ENCODE measurements at places on chromosomes 3 and 15.
A peak's percentile ranks its signal among the peaks of the same experiment; 100 is the strongest.

- DNase-seq: peak; percentile 90
Measured at GRCh38 chr3:10459954-10460754, 45.2 kb downstream of the ATP2B2 start.

- DNase-seq: no peak
Measured at GRCh38 chr3:99794485-99794884, 23.2 kb upstream of the CMSS1 start.

- DNase-seq: no peak
Measured at GRCh38 chr3:13349823-13350222, 70.3 kb downstream of the NUP210 start.

DNA sequence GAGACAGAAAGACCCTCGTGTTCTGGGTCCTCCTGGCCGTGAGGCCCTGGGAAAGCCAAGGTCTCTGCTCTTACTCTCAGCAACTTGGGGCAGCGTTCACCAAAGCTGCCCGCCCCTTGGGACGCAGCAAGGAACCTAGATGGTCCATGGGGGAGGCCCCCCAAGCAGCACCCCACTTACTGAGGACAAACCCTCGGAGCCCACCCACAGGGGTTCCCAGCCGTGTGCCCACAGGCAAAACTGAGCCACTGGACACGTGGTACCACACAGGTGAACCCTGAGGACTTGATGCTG is 166.2 kb upstream of the IQSEC1 start:
- no peak for DNase-seq

DNA sequence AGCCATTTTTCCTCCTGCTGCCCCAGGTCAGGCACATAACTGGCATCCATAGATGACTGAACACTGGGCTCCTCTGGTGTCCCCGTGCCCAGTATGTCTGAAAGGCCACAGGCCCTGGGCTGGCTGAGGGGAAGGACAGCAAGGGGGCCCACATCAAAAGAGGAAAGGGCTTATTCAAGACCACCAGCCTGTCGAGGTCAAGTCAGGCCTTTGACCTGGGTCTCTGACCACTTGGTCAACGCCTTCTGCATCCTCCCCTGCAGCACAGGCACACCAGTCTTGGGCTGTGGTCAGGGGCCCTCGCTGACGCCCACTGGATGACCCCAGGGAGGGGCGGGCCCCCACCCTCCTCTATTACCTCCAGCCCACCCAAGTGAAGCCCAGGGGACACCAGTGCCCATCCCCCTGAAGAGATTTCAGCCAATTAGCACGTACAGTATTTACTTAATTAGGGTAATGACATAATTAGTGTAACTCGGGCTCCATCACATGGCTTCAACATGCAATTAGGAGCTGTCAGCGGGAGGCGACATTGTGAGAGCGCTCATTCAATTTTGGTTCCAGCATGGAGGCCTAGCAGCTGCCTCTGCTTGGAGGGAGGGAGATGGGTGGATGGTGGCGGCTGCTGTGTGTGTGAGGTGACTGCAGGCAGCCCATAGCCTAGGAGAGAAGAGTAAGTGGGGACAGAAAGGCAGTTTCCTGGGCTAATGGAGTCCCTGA is 13.5 kb upstream of the DNAH1 start:
- no peak for DNase-seq

DNA sequence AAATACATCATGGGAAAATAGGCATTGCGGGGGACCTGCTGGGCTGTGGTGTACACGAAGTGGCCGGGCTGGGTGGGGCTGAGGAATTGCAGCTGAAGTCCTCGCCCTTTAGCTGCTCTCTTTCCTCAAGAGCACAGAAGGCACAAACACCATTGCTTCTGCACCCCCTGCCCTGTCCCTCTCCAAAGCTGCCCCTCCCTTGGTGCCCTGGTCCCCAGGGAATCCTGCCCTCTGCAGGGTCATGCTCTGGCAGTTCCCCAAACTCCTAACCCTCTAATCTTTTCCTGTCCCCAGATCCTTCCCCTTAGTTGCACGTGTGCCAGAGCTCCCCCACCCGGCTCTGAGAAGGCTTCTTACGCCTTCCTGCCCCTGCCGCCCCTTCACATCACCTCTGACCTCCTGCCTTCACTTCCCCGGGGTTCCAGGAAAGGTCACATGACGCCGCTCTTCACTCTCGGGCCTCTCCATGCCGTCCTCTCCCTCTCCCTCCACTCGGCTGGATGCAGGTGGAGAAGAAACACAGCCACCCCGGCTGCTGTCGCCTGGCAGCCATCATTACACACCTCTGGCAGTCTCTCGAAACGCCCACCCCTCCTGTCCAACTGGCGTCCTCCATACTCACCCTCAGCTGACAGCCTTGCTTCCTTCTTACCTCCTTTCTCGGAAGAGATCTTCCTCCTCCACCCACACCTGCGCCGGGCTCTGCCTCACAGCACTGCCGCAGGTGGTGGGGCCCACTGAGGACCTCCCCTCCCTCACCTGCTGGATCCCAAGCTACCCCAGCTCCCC is 6.9 kb upstream of the PCSK6 start:
- no peak for DNase-seq

DNA sequence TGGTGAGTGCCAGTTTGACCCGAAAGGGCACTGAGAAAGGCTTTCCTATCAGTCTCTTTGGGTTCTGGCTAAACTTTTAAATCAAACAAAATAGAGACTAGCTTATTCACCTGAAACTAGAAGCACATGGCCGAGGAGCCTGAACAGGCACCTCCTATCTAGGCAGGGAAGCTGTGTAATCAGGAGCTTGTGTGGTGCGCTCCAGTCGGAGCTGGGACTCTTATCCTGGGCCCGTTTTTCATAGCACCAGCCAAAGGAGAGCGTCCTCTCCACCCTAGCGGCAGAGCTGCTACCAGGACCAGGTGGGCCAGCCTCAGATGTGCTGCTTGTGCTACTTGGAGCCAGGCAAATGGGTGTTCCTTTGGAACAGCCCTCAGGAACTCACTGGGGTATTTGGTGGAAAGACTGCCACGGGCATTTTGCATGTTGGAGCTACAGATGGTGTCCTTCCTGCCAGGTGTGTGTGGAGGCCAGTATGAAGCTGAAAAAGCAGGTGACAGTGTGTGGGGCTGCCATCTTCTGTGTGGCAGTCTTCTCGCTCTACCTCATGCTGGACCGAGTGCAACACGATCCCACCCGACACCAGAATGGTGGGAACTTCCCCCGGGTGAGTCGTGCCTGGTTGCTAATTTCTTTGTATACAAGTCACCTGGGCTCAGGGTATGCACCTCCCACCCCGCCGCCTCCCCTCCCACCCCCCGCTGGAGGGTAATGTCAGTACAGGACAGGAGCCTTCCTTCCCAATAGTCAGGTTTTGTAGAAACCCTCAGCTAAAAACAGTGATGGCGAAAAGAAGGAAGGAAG is 833 bp downstream of the MAN2A2 start:
- peak; percentile 9 for DNase-seq

- peak; percentile 80 for DNase-seq
Measured at GRCh38 chr15:40873694-40874561, at the start of gene RHOV. RHOV (minus strand) TSS chr15:40874234; CDS start chr15:40874139, 95 bp downstream.

- DNase-seq: no peak
Measured at GRCh38 chr3:119225121-119225520, 15.6 kb downstream of the B4GALT4 start.

DNA sequence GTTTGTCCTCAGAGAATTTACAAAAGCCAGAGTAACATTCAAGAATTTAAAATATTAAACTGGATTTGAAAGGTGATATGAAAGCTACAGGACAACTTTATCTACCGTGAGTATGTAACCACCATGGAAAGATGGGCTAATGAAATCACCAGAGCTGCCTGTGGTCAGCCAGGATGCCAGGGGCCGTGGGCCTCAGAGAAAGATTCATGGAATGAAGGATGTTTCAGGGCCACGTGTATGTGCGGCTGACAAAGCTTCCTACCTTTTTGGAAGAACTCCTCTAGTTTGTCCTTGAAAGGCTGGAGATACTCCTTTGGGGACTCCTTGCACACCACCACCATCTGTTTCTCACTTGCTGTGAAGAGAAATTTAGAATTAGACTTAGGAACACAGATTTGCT is 138.9 kb downstream of the GREM1 start:
- DNase-seq: no peak

DNA sequence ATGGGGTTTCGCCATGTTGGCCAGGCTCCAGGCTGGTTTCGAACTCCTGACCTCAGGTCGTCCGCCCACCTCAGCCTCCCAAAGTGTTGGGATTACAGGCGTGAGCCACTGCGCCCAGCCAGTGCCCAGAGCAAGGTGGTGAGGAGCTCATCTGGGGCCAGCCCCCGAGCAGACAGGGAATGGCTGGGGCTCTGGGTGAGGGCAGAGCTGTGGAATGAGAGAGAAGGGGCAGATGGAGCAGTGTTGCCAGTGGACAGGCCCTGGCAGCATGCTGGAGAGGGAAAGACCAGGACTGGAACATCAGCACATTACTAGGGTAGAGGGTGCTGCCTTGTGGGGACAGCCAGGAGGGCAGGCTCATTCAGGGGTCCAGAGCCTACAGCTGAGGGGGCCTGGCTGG is 37.1 kb upstream of the LIMD1 start:
- no peak for DNase-seq

DNA sequence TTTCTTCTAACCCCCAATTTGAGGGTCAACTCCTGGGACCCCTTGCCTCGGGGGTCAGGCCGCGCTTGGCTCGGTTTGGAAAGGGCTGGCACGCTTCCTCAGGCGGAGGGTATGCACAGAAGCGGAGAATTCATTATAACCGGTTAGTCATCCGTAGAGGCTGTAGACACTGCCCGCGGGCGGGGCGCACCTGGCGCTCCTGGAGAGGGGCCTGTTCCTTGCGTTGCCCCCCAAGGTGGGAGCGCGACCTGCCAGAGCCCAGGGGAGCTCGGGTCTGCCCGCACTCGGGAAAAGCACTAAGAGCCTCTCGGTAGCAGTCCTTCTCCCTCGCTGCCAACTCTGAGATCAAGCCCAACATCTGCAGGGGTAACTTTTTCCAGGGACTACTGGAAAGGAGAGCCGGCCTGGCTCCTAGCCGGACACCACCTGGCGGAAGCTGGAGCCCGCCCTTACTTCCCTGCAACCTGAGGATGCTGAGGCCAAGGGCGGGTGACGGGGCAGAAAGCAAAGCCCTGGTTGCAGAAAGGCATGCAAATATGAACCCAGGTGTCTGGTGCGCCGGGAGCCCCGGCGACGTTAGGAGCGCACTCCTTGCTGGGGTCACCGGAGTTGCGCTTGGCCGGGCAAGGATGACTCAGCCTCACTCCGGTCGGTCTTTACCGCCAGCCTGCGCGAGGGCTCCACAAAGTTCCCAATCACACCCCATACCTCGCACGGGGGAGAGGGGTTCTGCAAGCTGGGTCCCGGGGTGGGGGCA is 1.5 kb upstream of the CACNA2D3 start:
- peak; percentile 67 for DNase-seq

DNA sequence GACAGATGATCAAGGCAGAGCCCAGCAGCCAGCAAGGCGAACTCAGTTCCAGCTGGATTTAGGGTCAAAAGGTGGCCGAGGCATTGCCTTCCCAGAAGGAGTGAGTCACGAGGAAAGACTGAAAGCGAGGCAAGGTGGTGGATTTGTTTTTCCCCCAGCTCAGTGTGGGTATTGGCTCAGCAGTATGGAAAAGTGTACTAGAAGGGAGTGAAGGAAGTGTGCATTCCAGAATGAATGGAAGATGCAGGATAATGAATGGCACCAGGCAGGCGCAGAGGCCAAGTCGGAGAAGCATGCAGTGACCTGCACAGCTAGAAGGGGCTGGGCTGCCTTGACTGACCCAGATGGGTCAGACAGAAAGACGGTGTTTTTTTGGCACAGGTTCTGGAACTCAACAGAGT is 46.3 kb downstream of the FOXP1 start:
- DNase-seq: peak; percentile 94

DNA sequence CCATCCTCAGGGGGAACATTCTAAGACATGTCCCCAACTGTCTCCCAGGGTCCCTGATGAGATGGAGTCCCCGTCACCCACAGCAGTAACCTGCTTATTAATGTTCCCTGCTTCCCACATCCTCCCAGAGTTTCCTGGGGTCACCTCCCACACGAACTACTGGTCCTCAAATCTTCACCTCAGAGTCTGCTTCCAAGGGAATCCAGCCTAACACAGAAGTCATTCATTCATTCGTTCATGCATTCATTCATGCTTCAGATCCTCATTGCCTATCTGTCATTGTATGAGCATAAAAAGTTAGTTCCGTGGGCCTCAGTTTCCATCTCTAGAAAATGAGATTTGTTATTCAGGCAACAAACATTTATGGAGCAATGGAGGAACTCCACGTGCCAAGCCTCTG is 516.2 kb downstream of the SHQ1 start:
- DNase-seq: no peak

- no peak for DNase-seq
Measured at GRCh38 chr3:30895329-30895728, 868 bp upstream of the GADL1 start.

GRCh38 chr15:52005748-52006701 is 13.0 kb upstream of the MAPK6 start:
- no peak for DNase-seq

- no peak for DNase-seq
Measured at GRCh38 chr3:35643495-35643894, 4.2 kb downstream of the ARPP21 start.

DNA sequence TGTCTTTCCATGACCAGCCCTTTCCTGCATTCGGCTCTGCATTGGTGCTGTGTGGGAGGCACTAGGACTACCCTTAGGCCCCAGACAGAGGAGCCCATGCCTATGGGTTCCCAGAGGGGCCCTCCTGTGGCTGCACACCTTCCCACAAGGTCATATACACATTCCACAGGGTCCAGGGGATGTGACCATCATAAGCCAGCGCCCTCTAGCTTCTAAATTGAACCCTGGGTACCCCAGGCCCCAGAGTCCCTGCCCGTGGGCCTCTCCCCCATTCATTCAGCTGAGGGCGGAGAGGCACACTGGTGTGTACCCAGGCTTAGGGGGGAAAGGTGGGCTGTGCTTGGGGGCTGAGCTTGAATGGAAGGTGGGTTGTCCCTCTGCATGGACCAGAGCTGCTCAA is 10.2 kb upstream of the SLC6A6 start:
- DNase-seq: no peak

- DNase-seq: no peak
Measured at GRCh38 chr3:122097141-122097540, 42.0 kb downstream of the CD86 start.

- peak; percentile 8 for DNase-seq
Measured at GRCh38 chr3:193742628-193743027, 149.6 kb downstream of the OPA1 start.

DNA sequence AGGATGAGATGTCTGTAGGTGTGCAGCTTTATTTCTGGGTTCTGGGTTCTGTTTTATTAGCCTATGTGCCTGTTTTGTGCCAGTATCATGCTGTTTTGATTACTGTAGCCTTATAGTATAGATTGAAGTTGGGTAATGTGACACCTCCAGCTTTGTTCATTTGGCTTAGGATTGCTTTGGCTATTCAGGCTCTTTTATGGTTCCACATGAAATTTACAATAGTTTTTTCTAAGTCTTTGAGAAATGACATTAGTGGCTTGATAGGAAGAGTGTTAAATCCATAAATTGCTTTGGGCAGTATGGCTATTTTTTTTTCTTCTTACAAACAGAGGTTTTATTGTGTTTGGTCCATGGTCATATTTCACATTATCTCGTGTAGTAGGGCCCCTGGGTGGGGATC is 285.8 kb upstream of the GADL1 start:
- DNase-seq: no peak

All from ACHN (cell line).